NCI-H1092 treated with DMSO at 0.1 percent for 48 hours (cell line): ENCODE measurements at places on chromosomes 6 and 20.

GRCh38 chr6:122061855-122062254 lies 337.6 kb upstream of the HSF2 start:
- DNase-seq = no peak

DNA sequence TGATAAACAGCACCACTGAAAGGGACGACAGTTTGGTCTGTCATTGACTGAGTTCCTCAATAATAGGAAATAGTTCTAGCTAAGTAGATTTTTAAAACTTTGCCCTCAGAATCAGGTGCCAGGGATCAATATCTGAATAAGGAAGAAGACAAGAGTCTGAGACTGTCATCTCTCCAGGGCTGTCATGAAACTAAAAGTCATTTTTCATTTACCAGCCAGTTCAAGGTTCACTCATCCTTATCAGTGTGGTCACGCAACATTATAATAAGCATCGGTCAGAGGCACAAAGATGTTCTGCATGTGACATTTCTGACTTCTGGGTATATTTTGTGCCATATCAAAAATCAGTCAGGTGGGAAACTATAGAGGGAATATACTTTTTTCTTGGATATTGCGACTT lies 52.5 kb upstream of the E2F3 start:
- DNase-seq = no peak

- no peak for DNase-seq
Observed at GRCh38 chr20:57601211-57601570, 19.0 kb downstream of the ZBP1 start.

- no peak for DNase-seq
Observed at GRCh38 chr6:13648850-13649249, 33.7 kb downstream of the NOL7 start.

DNA sequence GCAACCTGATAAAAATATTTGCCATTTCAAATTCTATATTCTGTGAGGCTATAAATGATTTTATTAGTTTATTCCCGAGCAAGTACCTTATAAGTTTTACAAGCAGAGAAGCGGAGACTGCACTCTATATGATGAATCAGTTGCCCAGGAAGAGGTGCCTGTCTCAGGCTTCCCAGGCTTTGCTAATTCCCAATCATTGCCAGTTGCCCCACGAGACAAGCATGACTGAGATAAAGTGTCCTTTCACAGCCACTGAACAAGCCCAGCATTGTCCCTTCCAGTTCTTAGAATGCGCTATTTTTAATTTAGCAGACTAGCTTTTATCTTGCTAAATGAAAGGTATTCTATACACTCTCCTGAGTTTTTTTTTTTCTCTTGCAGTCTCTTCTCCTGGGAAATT lies 260.7 kb downstream of the ALDH8A1 start:
- DNase-seq = no peak

DNA sequence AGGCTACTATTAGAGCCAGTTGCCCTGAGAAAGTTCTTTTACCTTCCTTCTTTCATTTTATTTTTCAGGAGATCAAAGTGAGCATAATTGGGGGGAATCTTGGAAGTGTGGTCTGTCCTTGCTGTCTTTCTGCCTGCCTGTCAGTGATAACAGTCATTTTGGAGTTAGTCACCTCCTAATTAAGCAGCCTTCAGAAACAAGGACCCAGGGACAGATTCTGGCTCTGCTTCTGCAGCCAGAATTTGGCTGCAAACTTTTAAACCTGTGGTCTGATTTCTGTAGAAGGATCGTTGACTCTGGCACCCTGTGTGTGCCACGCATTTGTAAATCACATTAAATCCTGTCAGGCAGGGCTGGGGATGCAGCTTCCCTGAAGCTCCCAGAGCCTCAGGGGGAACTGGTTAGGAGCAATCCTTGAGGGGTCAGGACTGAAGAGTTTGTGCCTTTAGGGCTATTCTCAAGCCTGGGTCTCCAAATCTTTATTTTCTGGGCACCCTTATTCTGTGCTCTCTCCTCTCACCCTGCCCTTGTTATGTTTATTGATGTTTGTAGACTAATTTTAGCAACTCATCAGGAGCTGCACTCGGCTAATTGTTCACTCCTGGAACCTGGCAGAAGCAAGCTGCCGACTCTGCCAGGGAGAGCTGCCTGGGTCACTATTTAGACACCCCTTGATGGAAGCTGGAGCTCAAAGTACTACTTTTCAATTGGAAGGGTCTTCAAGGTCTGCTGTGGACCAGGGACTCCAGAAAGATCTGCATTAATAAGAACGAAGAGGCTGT lies 6.8 kb downstream of the NOX3 start:
- DNase-seq = peak; percentile 86

GRCh38 chr6:52312461-52312860 lies 27.9 kb upstream of the MCM3 start:
- DNase-seq = no peak

DNA sequence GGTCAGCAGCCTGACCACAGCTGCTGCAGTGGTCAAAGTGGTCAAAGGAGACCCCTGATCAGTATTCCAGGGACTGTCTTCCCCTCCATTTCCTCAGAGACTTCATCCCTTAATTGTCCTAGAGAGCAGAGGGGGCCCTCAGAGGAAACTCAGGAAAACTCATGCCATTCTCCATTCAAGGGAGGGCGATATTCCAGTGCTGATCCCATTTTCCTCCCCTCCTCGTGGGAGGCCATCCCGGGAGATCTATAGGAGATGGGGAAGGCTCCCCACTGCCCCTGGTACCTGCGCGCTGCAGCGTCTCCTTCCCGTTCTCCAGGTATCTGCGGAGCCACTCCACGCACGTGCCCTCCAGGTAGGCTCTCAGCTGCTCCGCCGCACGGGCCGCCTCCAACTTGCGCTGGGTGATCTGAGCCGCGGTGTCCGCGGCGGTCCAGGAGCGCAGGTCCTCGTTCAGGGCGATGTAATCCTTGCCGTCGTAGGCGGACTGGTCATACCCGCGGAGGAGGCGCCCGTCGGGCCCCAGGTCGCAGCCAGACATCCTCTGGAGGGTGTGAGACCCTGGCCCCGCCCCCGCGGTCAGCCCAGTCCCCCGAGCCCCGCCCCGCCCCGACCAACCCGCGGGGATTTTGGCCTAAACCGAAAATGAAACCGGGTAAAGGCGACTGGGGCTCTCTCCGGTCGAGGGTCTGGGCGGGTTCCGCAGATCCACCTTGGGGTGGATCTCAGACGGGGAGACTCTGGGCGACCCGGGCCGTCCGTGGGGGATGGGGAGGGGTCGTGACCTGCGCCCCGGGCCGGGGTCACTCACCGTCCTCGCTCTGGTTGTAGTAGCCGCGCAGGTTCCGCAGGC lies 878 bp downstream of the HLA-C start:
- no peak for DNase-seq

DNA sequence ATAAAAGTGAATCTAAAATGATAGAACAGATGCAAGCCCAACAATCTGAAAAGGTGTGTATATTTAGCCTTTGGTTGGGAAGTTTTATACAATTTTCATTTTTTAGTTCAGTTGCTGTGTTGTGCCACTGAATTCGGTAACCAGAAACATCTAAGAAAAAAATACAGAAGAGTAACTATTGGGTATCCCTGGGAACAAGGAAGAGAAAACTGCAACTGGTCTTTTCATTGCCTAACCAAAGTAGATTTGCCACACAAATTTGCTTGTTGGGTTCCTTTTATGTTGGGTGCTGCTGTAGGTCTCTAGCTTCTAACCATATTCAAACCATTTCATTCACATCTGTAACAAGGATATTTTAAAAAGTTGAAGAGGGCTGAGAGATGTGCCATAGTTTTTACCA lies 2.8 kb upstream of the TMEM30A start:
- no peak for DNase-seq

GRCh38 chr6:37241131-37241530 lies 16.4 kb upstream of the TBC1D22B start:
- DNase-seq = no peak

DNA sequence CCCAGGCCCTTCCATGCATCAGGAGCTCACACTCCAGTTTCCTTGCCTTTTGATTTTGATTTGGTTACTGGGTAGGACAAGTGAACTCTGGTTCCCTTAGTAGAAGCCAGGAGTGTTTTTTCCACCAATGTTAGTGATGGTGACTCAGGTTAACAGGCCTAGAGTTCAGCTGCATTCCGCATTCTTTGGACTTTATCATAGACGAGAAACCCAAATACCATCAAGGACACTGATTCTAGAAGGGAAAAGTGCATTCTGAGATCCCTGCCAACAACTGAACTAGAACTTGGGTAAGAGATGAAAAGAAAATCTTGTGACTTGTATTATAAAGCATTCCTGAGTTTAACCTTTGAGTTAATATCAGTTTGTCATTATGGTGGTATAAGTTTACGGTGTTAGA lies 8.9 kb downstream of the GSS start:
- no peak for DNase-seq

- no peak for DNase-seq
Observed at GRCh38 chr20:62598761-62599194, 43.5 kb upstream of the SLCO4A1 start.

- no peak for DNase-seq
Observed at GRCh38 chr20:37123441-37123840, 27.6 kb upstream of the RBL1 start.

DNA sequence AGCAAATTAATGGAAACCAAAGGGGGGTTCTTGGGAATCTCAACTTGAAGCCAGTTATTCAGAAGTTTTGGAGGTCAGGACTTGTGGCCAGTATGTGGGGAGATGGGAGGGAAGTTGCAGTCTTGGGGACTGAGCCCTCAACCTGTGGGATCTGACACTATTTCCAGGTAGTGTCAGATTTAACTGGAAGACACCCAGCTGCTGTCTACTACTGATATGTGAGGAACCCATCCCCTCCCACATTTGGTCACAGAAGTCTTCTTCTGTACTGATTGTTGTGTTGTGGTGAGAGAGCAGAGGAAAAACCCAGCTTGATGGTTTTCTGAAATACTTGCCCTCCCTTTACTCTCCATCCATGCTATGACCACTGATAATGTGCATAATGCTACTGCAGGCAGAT lies 134.0 kb downstream of the QRSL1 start:
- DNase-seq = no peak

DNA sequence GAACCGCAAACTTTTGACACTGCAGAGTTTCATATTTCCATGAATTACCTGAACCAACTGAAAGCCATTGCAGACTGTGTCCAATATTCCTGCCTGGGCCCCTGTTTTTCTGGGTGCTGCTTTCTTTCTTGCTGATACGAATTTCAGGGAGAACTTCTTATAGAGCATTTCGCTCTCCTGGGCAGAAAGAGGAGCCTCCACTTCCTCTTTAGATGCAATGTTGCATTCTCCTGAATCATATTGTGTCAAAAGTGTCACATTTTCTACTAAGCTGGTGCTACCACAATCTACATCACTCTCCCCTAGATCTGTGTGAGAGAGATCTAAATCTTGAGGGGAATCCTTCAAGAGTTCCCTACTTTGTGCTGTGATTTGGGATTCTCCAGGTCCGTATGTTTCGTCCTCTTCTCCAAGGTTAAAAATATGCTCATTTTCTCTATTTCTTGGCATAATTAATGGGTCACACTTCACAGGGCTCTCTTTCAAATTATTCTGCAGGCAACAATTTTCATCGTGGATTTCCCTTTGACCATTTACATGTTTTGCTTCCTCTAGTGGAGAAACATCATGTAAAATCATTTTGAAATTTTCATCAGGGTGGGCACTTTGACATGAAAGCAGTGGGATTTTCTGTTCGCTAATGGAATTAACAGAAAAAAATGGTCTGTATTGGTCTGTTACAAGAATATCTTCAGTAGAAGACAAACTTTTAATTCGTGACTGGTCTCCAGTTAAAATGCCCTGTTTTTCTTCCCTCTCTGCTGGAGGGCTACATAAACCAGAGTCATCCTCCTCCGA lies 102.3 kb downstream of the DST start:
- DNase-seq = peak; percentile 48

DNA sequence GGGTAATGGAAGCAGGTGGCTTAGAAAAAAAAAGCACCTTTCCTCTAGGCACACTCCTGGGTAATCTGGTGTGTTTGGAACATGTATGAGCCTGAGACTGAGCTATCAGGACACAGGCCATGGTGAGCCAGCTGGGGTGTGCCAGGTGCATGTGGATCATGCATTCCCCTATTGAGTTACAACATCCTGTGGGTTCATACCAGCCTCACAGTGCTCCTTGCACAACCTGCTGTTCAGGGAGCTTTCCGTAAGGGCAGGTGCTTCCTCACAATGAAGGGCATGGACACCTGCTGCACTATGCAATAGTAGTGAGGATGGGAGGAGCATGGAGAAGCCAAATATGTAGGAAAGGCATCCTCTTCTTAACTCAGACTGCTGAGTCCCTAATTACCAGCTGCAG lies 197.2 kb upstream of the SUPT3H start:
- DNase-seq = no peak

DNA sequence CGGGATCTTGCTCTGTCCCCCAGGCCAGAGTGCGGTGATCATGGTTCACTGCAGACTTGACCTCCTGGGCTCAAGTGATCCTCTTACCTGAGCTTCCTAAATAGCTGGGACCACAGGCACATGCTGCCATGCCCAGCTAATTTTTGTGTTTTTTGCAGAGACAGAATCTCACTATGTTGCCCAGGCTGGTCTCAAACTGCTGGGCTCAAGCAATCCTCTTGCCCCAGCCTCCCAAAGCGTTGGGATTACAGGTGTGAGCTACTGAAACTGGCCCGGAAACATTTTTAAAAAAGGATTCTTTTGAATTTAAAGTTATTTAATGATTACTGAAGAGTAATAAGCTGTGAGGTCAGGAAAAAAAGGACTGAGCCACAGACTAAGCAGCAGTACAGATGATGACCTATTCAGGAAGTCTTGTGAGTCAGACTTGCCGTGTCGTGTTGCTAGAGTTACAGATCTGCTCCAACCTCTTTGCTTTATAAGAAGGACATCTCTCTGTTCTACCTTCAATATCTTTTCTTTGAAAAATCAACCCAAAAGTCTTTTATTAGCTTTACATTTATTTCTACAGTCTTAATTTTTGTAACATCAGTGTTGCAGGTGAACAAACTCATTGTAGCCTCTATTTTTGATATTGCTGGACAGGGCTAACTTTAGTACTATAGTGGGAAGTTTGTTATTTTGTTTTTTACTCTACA lies 108.7 kb downstream of the NCOA3 start:
- no peak for DNase-seq

DNA sequence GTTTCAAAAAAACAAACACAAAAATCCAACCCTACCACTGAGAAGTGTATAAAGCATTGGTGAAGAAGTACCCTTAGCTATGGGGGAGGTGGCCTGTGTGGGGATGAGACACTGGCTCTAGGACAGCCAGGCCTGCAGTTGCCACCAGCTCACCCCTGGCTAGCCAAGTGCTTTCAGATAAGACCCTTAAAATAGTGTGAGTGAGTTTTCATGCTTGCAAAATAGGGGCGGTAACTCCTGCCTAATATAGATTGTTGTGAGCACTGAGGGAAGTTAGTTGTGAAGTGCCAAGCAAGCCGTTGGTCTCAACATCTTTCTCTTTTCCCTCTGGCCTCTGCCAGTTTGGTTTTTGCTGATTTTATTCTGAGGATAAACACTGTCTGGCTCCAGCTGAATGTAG lies 11.3 kb downstream of the PPP1R3G start:
- no peak for DNase-seq

DNA sequence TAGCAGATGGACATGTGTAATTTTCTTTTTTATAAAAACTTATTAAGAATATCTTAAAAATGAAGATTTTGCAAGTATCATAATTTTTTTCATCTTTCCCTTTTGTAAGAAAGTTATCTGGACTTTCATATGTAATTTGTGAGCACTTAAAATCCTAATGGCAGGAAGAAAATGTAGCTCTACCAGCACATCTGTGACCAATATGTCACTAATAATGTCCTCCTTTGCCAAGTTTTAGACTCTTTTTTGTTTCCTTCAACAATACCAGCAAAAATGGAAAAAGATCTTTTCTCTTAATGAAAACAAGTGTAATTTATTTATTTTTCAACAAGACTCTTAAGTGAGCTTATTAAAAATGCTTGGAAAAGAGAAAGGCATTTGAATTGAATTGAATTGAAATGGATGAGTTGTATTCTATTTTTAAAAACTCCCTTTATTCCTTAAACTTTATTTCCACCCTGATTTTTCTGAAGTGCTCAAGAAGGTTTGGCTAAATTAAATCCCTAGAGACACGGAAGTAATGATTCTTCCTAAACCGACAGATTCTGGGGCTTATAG lies 110.7 kb downstream of the KIF6 start:
- no peak for DNase-seq
